ENCODE measurements at places on chromosomes 5 and 9.

DNA sequence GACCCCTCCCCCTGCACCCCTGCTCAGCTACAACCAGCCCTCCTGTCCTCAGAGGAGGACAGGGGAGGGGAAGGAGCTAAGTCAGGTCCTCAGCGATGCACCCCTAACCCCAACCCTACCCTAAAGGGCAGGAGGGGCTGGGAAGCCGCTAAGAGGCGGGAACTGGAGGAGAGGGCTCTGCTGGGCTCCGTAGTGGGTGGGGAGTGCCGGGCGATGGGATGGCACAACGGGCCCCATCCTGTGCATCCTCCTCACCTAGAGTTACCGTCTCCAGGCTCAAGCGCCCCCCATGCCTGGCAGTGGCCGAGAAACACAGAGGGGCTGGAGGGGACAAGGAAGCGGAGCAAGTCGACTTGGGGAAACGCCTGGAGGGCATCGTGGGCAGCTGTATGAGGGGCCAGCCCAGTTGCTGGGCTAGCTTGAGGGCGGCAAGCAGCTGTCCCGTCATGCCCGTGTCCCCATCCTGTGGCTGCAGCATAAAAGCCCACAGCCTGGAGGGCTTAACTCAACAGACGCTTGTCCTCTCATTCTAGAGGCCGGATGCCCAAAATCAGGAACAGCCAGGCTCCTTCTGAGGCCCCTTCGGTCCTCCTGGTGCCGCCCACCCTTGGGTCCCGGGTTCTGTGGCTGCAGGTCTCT, 23.0 kb upstream of the UBAC1 start:
- DNase-seq, result no peak

DNA sequence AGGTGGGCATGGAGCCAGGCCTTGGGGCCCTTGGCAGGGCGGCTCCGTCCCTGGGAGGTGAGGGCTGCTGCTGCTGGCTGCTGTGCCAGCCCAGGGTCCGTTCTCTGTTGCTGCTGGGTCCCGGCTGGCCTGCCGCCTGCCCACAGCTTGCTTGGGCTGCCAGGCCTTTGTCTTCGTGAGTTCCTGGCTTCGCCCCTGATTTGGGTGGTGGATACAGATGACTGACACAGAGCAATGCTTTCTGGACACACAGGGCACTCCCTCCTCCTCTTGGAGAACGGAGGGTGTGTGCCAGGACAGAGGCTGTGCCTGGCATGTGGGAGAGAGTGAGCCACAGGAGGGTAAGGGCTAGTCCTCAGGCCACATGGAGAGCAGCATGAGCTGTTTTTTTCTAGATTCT, 166.1 kb downstream of the MACROH2A1 start:
- DNase-seq, result no peak

DNA sequence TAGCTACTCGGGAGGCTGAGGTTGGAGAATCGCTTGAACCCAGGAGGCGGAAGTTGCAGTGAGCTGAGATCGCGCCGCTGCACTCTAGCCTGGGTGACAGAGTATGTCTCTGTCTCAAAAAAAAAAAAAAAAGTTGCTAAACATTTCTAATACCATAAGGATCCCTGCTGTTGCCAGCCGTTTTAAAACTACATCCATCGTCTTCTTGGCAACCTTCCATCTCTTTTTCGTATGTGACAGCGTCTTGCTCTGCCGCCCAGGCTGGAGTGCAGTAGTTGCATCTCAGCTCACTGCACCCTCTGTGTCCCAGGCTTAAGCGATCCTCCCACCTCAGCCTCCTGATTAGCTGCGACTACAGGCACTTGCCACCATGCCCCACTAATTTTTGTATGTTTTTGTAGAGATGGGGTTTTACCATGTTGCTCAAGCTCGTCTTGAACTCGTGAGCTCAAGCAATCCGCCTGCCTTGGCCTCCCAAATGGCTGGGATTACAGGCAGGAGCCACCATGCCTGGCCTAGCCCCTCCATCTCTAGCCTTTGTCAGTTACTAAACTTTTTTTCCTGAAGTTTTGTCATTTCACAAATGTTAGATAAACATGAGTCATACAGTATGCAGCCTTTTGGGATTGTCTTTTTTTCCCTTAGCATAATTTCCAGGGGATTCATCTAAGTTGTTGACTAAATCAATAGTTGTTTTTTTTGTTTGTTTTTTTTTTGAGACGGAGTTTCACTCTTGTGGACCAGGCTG, 13.5 kb downstream of the NSD1 start:
- no peak for DNase-seq

- no peak for DNase-seq
These were observed 6.9 kb downstream of the SLC31A1 start for GRCh38 chr9:113228130-113228665.

Data from T follicular helper cell (primary cell).